ENCODE measurements at places on chromosomes 3 and 15.
A peak's percentile ranks its signal among the peaks of the same experiment; 100 is the strongest.

- DNase-seq, result peak; percentile 42
Measured at GRCh38 chr3:152283492-152284381, 15.0 kb downstream of the MBNL1 start.

- no peak for DNase-seq
Measured at GRCh38 chr3:55728461-55729100, 241.5 kb upstream of the WNT5A start.

DNA sequence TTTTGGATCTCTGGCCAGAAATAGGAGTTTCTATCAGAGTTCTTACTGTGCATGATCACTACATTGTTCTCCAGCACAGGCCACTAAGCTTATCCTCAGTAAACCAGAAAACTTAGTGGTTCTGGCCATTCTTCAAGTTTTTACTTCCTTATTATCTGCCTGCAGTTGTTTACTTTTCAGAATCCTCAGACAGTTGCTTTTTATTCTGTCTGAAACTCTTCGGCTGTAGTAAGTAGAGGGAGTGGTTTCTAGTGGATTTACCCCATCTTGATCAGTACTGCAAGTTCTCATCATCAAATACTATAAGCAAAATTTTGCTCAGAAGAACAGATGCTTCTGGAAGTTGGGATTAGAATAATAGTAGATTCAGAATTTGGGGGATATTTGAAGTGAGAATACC, 193.0 kb upstream of the RARB start:
- DNase-seq, result no peak

DNA sequence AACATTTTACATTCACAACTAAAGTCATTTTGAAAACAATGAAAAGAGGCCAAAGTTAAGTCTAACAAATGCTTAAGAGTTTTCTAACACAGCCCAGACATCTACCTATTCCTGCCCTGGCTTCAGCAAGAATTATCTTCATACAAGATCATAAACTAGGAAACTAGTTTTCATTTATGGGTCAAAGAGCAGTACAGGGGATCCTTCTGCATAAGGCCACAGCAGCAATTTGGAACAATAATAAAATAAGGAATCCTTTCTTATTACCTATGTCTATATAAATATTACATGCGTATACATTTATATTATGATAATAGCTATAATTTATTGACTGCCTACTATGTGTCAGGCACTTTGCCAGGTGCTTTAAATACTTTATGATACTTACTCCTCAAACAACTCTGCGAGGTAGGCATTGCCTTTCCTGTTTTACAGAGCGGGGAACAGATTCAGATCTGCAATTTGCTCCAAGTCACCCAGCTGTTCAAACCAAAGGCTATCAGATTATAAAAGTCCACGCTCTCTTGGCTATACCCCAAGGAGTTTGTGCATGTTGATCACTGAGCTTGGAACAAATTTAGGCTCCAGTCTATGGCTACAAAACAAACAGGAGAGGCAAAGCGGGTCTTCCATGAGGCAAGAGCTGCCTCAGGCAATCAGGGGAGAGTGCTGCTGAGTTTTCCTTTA, 196.4 kb downstream of the RORA start:
- peak; percentile 43 for DNase-seq

- DNase-seq, result peak; percentile 38
Measured at GRCh38 chr15:90001062-90001682, at the start of gene ZNF710. ZNF710 (plus strand) TSS chr15:90001324; CDS start chr15:90067138, 65,814 bp downstream.

DNA sequence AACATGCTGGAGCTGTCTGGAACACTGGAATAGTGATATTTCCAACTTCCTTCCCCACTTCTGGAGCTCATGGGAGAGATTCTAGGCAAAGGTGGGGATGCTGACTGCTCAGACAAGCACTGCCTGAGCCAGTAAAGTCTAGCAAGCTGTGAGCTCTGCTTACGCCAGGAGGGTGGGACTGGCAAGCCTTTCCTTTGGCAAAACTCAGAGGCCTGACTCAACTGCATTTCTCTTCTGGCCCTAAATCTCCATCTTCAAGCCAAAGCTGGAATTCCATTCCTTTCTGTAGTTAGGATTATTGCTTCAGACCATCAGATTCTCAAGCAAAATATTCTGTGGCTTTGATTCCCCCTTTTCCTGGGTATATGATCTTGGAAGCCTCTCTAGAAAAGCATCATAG, 20.3 kb upstream of the EPB42 start:
- DNase-seq, result peak; percentile 19

- DNase-seq, result no peak
Measured at GRCh38 chr15:94743668-94744067, 512.3 kb downstream of the MCTP2 start.

GRCh38 chr15:86834115-86834863, 754.6 kb downstream of the AGBL1 start:
- no peak for DNase-seq

- DNase-seq, result peak; percentile 53
Measured at GRCh38 chr15:90869601-90870353, 1.4 kb downstream of the FURIN start.

Measured in body of pancreas (tissue), 4 donors.